Daoy (cell line): ENCODE measurements at places on chromosomes 5 and 9.

GRCh38 chr9:77575785-77576184, 72.3 kb downstream of the GNA14 start:
- peak; percentile 24 for DNase-seq

DNA sequence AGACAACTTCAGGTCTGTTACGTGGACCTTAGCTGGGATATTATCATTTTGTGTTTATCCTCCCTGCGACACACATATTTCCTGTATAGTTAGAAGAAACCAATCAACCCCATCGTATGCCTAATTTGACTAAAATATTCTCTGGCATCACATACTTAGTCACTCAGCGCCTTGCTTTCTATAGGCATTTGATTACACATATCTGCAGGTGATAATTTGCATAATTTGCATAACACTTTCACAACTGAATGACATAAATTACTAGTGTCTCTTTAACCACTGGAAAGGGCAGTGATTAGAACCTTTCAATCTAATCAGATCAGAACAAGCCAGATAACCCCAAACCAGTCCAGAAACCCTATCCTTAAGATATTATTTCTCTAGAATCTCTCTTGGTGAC, 390.2 kb downstream of the TLR4 start:
- no peak for DNase-seq

DNA sequence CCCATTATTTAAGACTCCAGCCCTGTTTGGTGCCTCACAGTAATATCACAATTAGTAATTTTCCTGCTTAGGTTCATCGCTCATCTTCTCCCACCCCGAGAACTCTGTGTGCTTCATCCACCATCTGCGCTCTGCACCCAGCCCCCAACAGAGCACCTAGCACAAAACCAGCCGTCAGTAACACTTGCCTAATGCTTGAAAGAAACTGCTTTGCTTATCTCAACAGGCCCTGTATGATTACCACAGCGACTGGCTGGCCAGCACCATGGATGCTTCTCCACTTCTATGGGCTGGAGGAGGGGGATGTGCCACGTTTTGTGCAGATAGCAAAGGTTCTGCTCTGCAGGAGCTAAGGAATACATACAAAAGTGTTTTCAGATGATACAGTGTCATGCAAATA, 166.8 kb downstream of the SPOCK1 start:
- no peak for DNase-seq

- DNase-seq: no peak
Measured at GRCh38 chr5:160152901-160153300, 33.7 kb upstream of the PWWP2A start.

DNA sequence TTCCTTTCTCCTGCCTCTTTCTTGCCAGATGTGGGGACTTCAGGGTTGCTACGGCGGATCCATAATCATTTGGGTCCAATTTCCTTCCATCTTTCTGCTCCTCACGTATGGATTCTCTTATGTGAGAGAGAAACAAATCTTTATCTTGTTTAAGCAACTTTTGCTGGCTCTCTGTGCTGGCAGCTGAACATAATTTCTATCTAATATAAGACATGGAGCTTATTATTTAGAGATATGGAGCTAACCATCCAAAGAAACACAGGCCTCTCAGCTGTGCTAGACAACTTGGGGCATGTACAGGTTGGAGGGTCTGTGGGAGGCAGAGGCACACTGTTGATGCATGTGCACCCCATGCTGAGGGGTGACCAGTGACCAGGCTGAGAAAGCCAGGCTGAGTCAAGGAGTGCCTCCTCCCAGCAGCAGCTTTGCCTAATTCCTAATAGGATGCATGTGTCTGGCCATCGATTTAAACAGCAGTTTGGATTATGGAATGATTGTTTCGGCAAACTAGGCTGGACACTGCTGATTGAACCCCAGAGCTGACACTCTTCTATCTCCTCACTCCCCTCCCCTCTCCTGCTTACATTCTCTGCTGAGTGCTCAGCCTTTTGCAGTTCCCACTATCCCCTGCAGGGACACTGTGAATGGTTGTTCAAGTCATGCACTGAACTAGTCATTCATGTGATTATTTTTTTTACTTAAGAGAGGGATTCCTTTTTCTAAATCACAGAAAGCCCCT, 195.8 kb downstream of the ERCC6L2 start:
- DNase-seq: peak; percentile 44
